ENCODE measurements at places on chromosomes 3 and 15.
A peak's percentile ranks its signal among the peaks of the same experiment; 100 is the strongest.

- DNase-seq, result no peak
Observed at GRCh38 chr3:121913305-121913990, 19.2 kb downstream of the SLC15A2 start.

- no peak for DNase-seq
Observed at GRCh38 chr3:147361454-147362420, 44.6 kb downstream of the ZIC4 start.

DNA sequence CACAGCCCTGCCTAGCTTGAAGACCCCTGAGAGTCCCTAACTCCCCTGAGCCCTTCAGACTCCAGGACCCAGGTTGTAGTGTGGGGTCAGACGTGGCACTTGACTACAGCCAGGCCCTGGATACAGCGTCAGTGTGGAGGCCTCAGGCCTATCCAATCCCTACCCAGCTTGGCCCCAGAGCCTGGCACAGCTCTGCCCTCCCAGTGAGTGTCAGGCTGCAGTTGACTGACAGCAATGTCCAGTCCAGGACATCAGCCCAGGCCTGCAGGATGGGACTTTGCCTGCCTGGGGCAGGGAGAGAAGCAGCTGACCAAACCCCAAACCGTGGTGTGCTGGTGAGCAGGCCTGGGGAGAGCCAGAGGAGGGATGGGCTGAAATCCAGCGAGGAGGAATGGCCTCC lies 27.3 kb downstream of the KLF13 start:
- DNase-seq, result no peak

DNA sequence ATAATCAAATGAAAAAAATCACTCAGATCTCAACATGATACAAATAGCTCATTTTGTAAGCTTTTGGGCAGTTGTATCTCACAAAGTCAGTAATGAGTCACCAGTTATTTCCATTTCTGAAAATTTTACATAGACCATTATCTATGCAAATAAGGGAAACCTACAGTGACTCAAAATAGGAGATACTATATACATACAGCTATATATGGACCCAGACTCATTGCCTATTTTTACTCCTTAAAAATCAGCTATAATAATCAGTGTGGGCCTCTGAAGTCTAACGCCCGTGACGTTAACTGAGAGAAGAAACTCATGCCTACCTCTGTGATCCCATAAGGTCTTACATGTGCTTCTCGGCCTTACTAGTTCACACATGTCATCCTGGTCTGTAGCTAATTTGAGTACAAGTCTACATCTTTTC lies 31.6 kb downstream of the LRIG1 start:
- DNase-seq, result no peak

DNA sequence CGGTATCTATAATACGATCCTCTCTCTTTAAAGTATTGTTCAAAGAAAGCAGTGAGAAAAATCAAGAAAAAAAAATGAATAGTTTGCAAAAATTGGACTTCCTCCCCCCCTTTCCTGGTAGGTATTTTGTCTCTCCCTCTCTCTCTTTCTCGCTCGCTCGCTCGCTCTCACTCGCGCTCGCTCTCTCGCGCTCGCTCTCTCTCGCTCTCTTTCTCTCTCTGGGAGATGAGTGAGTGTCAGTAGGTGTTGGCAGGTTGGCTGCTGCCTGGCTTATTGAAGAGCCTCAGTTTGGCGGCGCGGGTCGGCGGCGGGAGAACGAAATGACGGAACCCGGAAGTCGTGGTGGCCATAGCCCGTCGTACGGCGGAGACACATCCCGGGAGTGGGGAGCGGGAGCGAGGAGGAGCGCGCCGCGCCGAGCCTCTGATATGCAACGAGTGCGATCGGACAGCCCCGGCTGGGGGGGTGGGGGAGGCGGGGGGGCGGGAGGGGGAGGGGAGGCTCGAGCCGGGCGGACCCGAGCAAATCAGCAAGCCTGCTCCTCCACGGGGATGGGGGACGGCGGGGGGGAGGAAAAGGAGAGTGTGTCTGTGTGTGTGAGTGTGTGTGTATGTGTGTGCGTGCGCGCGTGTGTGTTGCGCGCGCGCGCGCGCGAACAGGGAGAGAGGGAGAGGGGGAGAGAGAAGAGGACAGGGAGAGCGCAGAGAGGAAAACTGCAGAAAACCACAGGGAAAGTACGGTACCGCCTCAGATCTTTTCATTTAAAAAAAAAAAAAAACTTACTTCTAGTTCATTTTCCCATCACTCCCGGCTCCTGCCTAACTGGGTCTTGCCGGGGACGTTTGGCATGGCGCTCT lies at the start of gene MEIS2:
MEIS2 (minus strand) TSS at position 441 of the 857 bp plus-strand sequence. CDS start 1,083 bp downstream, outside the sequence.
- no peak for DNase-seq

- DNase-seq, result no peak
Observed at GRCh38 chr3:155995525-155996370, 124.6 kb upstream of the KCNAB1 start.

- DNase-seq, result peak; percentile 27
Observed at GRCh38 chr15:38555686-38556334, 8.8 kb downstream of the RASGRP1 start.

- no peak for DNase-seq
Observed at GRCh38 chr15:83323296-83323711, 38.8 kb upstream of the BNC1 start.

GRCh38 chr3:186849374-186849975 lies 7.0 kb downstream of the ADIPOQ start:
- no peak for DNase-seq

GRCh38 chr3:75129101-75129500 lies 514.6 kb upstream of the CNTN3 start:
- DNase-seq, result no peak

- no peak for DNase-seq
Observed at GRCh38 chr15:73108676-73109075, 56.4 kb downstream of the NEO1 start.

- DNase-seq, result no peak
Observed at GRCh38 chr3:171086914-171087313, 60.4 kb upstream of the SLC2A2 start.

GRCh38 chr15:32918547-32918946 lies 200.7 kb downstream of the GREM1 start:
- no peak for DNase-seq

DNA sequence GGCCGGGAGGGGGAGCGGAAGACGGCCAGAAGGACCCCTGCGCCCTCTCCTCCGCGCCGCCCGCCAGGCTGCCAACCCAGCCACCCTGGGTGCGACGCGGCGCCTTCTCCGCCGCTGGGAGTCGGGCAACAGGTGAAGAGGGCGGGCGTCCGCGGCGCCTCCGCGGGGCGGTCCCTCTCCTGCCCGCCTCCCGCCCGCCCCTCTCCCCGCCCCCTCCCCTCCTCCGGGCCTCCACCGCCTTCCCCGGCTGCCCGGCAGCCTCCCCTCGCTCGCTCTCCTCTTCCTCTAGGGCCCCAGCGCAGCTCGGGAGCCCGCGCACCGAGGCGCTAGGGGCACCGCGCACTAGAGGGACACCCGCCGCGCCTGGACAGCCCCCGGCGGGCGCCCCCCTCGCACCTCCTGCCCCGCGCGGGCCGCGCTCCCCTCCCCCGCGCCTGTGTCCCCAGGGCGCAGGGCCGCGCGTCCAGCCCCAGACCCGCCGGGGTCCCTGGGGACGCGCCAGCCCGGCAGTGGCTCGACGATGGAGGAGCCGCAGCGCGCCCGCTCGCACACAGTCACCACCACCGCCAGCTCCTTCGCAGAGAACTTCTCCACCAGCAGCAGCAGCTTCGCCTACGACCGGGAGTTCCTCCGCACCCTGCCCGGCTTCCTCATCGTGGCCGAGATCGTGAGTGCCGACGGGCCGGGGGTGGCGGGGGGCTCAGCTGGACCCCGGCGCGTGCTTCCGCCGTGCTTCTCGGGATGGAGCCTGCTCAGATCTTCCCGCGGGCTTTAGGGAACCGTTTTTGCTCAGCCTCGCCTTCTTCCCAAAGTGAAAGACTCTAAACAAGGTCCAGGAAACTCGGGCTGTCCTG lies at the start of gene CMTM8:
CMTM8 (plus strand) TSS at position 228 of the 854 bp plus-strand sequence; CDS start at position 521, 293 bp downstream.
- DNase-seq, result peak; percentile 69

GRCh38 chr15:85849946-85850345 lies 55.2 kb upstream of the KLHL25 start:
- DNase-seq, result no peak

DNA sequence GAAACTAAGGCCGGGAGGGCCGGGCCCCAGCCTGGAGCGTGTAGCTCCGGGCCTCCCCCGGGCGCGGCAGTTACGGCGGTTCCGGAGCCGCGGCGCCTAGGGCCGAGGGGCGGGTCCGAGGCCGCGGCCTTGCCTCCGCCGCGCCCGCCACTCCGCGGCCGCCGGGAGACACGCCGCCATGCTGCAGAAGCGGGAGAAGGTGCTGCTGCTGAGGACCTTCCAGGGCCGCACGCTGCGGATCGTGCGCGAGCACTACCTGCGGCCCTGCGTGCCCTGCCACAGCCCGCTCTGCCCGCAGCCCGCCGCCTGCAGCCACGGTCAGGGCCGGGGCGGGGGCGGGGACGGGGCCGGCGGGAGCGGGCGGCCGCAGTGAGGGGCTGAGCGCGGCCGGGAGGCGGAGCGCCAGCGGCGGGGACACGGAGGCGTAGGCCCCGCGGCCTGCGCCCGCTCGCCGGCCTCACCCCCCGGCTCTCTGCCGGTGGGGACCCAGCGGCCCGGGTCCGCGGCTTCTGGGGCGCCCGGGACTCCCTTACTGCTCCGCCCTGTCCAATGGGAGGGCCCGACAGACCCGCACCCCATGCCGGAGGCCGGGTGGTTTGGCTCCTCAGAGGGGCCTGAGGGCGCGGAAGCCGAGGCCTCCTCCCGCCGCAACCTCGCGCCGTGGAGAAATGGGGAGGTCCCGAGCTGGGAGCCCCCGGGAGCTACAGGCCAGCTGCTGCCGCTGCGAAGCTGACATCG lies at the start of gene DIS3L:
DIS3L (plus strand) TSS at position 150 of the 738 bp plus-strand sequence; CDS start at position 179, 29 bp downstream.
- peak; percentile 83 for DNase-seq

DNA sequence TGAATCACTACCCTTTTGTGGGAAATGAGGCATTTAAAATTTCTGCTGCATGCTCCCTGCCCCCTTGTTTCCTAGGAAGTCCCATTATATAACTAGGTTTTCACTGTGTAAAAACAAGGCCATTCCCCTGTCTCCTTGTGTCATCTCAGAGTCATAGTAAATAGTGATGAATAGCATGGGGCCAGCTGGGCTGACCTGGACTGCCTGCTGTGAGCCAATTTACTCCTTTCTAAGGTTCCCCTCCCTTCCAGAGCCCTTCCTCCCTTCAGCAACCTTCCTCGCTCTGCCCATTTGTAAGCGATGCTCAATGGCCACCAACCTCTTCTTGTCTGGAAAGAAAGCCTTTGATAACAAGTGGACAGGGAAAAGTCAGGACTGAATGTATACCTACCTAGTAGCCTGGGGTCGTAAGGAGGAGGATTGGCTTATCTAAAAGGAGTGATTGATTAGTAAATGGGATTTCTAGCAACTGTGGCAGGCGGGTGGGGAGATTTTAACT lies 11.7 kb downstream of the ITGA11 start:
- no peak for DNase-seq

- no peak for DNase-seq
Observed at GRCh38 chr3:184344579-184345316, 7.3 kb downstream of the FAM131A start.

DNA sequence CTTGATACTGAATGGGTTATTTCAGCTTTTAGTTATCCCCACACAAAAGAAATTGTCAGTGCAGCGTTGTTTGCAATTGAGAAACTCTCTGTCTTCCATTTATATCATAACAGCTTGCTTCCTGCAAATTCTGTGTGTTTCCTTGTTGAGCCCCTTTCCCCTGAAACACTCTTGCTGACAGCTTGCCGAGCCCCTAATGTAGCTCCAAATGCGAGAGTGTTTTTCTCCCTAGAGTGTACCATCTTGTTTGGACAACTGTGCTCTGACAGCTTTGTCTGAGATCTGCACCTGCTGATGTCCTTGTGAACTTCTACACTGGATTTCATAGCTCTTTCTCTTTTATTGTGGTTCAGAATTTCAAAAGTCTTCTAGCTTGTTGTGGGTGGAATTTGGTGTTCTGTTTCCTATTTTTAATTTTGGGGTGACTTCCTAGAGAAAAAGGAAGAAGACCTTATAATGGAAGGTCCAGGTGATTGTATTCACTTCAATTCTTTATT lies 343.5 kb downstream of the PDCD6IP start:
- no peak for DNase-seq

DNA sequence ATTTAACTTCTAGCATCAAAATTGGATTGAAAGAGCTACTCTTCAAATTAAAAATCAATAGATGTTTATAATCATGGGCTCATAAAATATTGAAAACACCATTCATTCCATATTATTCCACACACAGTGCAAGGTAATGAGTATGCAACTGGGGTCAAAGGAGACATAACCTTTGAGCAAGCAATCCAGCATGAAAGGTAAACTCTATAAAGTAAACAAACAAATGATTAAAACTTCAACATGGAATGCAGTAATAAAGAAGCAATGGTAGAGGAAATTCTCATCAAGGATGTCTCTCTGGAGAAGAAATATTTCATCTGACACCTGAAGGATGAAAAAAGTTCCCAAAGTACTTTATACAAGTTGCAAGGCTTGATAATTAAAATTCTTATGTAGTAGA lies 25.8 kb downstream of the MECOM start:
- DNase-seq, result no peak

- no peak for DNase-seq
Observed at GRCh38 chr3:55654123-55654760, 167.1 kb upstream of the WNT5A start.

DNA sequence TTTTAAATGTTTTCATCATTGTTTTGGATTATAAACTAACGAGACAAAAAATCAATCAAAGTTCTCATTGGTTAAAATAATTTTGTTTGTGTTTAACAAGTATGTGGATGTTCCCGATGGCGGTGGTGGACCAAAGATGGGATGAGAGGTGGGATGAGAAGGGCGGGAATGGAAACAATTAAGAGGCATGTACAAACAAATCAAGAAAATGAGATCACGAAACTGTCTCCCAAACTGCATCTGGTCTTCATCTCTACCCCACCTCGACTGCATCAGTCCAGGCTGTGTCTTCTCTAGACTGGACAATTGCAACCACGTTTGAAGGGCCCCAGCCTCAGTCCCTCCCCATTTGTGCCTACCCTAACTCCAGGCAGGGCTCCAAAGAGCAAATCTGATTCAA lies 56.1 kb downstream of the SLC12A8 start:
- DNase-seq, result no peak

DNA sequence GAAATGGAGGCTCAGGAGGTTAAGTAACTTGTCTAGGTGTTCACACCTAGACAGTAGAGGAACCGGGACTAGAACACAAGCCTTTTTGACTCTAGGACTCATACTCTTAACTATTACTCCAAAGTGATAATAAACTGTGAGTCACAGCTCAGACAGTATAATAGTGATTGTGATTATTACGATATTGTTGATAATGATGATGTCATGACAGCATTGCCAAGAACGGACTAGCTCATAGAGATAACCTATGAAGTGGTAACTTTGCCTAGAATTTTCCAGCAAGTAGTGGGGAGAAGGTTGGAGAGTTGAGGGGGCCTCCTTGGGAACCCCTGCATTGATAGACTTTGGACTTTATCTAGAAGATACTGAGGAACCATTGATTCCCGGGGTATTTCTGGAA lies 34.0 kb downstream of the STARD5 start:
- DNase-seq, result no peak

GRCh38 chr3:11757441-11757875 lies 89.2 kb downstream of the TAMM41 start:
- DNase-seq, result no peak

- DNase-seq, result no peak
Observed at GRCh38 chr3:134105876-134106556, 76.3 kb upstream of the SLCO2A1 start.
